ENCODE measurements at places on chromosomes 3 and 15. TPM values are rescaled to one million over a fixed set of nuclear protein-coding genes. Genes with fewer than 3 reads are reported as not detected.
A peak's percentile ranks its signal among the peaks of the same experiment; 100 is the strongest.

The PRSS50 gene
- total RNA-seq = not detected

The TMEM158 gene
- total RNA-seq = not detected

The HYAL1 gene
- 49.5 TPM for total RNA-seq

The DISP2 gene
- 0.32 TPM for total RNA-seq

The PYDC2 gene
- total RNA-seq = not detected

The ZNF592 gene
- 36.1 TPM for total RNA-seq

The TTLL13 gene
- not detected for total RNA-seq

The DCP1A gene
- total RNA-seq = 21.7 TPM

The NMNAT3 gene
- 1.2 TPM for total RNA-seq

DNA sequence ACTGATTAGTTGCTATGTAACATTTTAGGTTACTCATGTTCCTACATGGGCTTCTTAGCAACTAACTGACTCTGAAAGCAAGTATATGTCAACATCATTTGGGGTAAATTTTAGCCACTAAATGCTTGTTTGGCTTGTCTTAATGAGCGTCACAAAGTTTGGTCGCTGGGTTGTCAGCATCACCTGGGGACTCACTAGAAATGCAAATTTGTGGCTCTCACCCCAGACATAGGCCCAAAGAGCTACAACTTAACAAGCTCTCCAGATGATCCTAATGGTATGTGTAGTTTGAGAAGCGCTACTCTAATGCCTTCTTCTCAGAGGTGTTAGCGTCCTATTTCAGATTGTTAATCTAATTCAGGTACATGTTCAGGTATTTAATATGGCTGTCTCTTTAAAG is 32.7 kb upstream of the CPOX start:
- no peak overlapping the region for H3K27ac ChIP-seq
- H3K4me1 ChIP-seq = no peaks in the 10 kb centered on the region
- no peaks in the 10 kb centered on the region for H3K36me3 ChIP-seq
- no peak for DNase-seq
- no peaks in the 10 kb centered on the region for H3K27me3 ChIP-seq

GRCh38 chr15:39908186-39908585 is 11.9 kb downstream of the GPR176 start:
- H3K36me3 ChIP-seq = no peaks in the 10 kb centered on the region
- H3K4me1 ChIP-seq = peaks cover 4% of the 10 kb centered on the region
- DNase-seq = no peak
- no peaks in the 10 kb centered on the region for H3K27me3 ChIP-seq
- H3K27ac ChIP-seq = no peak overlapping the region
- H3K4me3 ChIP-seq = no peak overlapping the region

GRCh38 chr15:88378188-88378637 is 89.0 kb downstream of the MRPL46 start:
- H3K4me3 ChIP-seq = no peak overlapping the region
- no peaks in the 10 kb centered on the region for H3K4me1 ChIP-seq
- H3K27ac ChIP-seq = no peak overlapping the region

GRCh38 chr15:87747087-87747486 is 509.5 kb downstream of the NTRK3 start:
- no peaks in the 10 kb centered on the region for H3K36me3 ChIP-seq
- no peaks in the 10 kb centered on the region for H3K27me3 ChIP-seq
- DNase-seq = no peak
- H3K4me1 ChIP-seq = peaks cover under 1% of the 10 kb centered on the region
- H3K27ac ChIP-seq = no peak overlapping the region

DNA sequence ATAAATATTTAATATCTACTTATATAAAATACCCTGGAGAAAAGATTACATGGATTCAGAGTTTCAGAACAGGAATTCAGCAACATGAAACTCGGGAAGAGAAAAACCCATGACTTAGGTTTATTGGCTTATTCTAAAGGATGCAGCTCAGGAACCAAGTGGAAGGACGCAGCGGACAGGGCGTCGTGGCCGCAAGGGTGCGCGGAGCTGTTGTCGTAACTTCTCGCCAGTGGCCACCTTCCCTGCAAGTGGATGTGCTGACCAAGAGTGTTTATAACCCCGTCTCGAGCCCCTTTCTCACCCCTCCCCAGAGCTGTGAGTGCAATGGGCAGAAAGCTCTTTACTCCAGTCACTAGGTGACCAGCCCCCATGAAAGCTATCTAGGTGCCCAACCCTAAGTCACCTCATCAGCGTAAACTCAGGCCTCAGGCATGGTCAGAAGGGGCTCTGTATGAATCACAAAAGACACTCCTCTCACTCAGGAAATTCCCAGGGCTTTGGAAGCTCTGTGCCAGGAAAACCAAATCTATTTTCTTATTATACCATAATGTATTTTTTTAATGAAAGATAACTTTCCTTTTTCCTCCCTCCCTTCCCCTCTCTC is 77.3 kb downstream of the CHRNA7 start:
- no peak for DNase-seq
- H3K4me1 ChIP-seq = no peaks in the 10 kb centered on the region
- H3K27ac ChIP-seq = no peak overlapping the region
- no peaks in the 10 kb centered on the region for H3K36me3 ChIP-seq

DNA sequence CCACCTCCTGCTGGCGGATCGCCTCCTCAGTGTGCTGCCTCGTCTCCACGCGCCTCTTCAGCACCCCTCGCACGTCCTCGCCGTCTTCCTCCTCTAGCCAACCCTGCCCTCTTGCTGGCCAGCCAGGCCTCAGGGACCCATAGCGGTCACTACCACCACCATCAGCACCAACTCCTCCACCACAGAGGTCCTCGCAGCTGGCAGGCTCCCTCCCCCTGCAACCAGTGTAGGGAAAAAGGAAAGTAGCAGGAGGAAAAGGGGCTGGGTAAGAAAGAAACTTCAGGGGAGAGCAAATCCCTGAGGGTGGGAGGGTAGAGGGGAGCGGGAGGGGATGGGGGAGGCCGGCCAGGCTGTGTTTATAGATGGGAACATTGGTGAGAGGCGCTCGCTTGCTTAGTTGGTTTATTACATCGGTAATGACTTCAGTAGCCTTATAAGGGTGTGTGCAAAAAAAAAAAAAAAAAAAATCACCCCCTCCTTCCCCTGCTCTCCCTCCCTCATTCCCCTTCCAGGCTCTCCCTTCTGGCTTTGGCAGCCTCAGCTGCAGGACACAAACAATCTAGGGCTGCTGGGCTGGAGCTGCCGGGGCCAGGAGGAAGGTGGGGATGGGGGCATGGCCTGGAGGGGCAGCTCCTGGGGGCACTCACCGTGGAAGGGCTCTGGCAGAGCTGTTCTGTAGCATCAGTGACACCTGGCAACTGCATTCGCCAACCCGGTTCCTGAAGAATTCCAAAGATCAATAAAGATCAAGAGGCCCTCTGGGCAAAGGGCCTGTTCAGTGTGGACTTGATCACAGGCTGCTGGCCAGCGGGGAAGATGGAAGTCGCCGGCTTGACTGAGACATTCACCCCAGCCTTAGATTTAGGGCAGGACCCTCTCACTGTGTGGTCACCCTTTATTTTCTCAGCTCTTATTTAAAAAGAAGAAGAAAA is 116.2 kb upstream of the HACD2 start:
- H3K36me3 ChIP-seq = peaks cover 5% of the 10 kb centered on the region
- H3K27me3 ChIP-seq = no peaks in the 10 kb centered on the region
- peaks cover 46% of the 10 kb centered on the region for H3K4me1 ChIP-seq
- H3K27ac ChIP-seq = peak overlapping the region; percentile 92

GRCh38 chr3:124486324-124486723 is 243.9 kb upstream of the UMPS start:
- H3K27me3 ChIP-seq = no peaks in the 10 kb centered on the region
- H3K4me1 ChIP-seq = no peaks in the 10 kb centered on the region
- H3K27ac ChIP-seq = no peak overlapping the region
- peaks cover 58% of the 10 kb centered on the region for H3K36me3 ChIP-seq
- no peak overlapping the region for H3K4me3 ChIP-seq

- no peaks in the 10 kb centered on the region for H3K27me3 ChIP-seq
- no peak overlapping the region for H3K4me3 ChIP-seq
- no peaks in the 10 kb centered on the region for H3K4me1 ChIP-seq
- H3K27ac ChIP-seq = no peak overlapping the region
Observed at GRCh38 chr15:64665179-64665578, 110.2 kb downstream of the RBPMS2 start.

DNA sequence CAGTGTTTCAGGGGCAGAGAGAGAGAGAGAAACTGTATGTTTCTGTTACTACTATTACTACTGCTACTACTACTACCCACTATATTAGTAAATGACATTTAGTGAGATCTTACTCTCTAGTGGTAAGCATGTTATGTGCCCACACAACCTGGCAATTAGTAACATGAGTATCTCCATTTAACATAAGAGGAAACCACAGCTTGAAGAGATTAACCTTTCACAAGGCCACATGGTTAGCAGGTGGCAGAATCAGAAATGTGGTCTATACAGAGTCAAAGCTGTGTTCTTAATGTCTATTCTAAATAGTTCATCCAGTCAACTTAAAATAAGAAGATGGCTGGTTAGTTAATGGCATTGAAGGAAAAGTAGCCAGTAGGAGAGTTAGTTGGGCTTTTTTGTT is 961.6 kb downstream of the MCTP2 start:
- no peaks in the 10 kb centered on the region for H3K36me3 ChIP-seq
- no peak overlapping the region for H3K27ac ChIP-seq
- no peak overlapping the region for H3K4me3 ChIP-seq
- H3K27me3 ChIP-seq = no peaks in the 10 kb centered on the region
- no peaks in the 10 kb centered on the region for H3K4me1 ChIP-seq

GRCh38 chr15:25838191-25838870 is 24.8 kb downstream of the ATP10A start:
- peaks cover 2% of the 10 kb centered on the region for H3K4me1 ChIP-seq
- DNase-seq = no peak
- no peaks in the 10 kb centered on the region for H3K27me3 ChIP-seq
- H3K27ac ChIP-seq = no peak overlapping the region
- H3K4me3 ChIP-seq = no peak overlapping the region

- H3K4me3 ChIP-seq = no peak overlapping the region
- no peaks in the 10 kb centered on the region for H3K4me1 ChIP-seq
- no peaks in the 10 kb centered on the region for H3K27me3 ChIP-seq
- H3K27ac ChIP-seq = no peak overlapping the region
- H3K36me3 ChIP-seq = no peaks in the 10 kb centered on the region
- DNase-seq = no peak
Observed at GRCh38 chr3:114809668-114810413, 337.2 kb downstream of the ZBTB20 start.

DNA sequence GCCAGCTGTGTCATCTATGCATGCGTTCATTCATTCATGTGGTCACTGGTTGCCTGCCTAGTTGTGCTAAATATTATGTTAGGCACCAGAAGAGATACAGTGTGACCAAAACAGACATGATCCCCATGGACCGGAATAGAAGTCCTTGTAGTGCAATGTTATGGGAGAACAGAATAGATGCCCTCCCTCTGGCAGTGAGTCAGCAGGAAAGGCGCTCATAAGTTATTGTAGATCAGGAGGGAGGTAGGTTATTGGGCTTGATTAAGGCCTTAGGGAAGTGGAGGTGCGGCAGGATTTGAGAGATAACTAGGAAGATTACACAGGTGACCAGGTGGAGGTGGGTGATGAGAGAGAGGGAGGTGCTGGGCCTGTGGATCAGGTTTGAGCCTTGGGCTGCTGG is 5.2 kb downstream of the MCTP2 start:
- no peak overlapping the region for H3K4me3 ChIP-seq
- H3K4me1 ChIP-seq = no peaks in the 10 kb centered on the region
- H3K27ac ChIP-seq = no peak overlapping the region
- H3K27me3 ChIP-seq = no peaks in the 10 kb centered on the region

DNA sequence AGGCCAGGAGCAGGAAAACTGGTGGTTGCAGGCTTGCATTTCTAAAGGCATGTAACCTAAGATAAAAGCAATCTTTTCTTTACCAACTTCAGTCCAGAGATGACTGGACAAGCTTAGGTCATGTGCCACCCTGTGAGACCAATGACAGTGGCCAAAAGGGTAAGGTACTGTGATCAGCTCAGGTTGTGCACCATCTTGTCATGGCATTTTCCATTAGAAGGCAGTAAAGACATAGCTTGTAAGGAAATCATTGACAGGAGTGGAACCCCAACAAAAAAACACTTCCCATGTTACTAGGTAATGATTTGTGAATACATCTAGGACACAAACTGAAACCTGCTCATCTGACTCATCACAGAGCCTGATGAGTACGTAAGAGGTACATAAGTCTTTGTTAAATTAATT is 35.2 kb downstream of the SSR3 start:
- no peak for DNase-seq
- no peaks in the 10 kb centered on the region for H3K36me3 ChIP-seq
- H3K4me1 ChIP-seq = peaks cover 5% of the 10 kb centered on the region
- H3K27me3 ChIP-seq = no peaks in the 10 kb centered on the region
- no peak overlapping the region for H3K27ac ChIP-seq

DNA sequence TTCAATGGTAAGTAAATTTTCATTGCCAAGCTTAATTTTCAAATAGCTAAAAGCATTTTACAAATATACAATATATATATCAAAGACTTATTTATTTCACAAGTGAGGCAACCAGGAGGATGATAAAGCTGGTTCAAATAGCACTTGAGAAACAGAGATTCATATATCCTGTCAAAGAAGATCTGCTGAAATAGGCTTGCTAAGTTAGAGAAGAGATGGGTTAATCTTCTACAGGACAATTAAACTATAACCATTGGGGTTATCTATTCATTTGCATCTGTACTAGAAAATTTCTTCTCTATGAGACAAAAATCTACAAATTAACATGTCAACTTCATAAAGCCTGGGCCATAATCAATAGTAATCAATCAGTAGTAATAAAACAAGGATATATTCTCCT is 637.7 kb upstream of the UBE2E2 start:
- no peak overlapping the region for H3K27ac ChIP-seq
- H3K4me3 ChIP-seq = no peak overlapping the region

- H3K27me3 ChIP-seq = no peaks in the 10 kb centered on the region
- DNase-seq = no peak
- H3K4me1 ChIP-seq = no peaks in the 10 kb centered on the region
- H3K36me3 ChIP-seq = peaks cover 12% of the 10 kb centered on the region
Observed at GRCh38 chr15:101070502-101071273, 151.5 kb downstream of the LRRK1 start.
